ENCODE measurements at places on chromosomes 13 and 19.

- DNase-seq: no peak
Observed at GRCh38 chr19:19451429-19452242, 46.2 kb downstream of the GATAD2A start.

GRCh38 chr19:42093926-42094325 is 18.0 kb downstream of the ZNF574 start:
- DNase-seq: no peak

DNA sequence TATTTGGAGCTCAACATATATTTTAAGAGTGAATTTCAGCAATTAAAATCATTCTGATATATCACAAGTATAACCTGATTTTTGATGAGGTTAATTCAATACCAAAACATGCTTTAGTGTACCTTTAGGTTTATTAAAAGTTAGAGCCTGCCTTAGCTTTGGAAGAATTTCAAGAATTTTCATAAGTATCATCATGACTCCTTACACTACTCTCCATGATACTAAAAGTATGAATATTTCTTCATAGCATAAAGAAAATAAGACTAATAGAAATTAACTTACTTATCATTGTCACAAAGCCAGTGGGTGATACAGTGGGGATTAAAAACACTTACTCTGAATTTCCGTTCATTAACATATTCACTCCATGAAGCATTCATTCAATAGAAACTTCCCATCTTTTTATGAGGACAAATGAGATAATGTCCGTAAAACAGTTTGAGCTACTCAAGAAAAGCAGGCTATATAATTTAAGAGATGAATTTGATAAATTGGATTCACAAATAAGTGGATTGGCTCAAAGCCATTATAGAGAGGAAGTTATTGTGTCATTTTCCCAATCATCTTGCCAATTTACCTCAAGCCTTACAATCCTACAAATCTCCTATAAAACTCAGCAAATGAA is 214.0 kb downstream of the PCDH9 start:
- DNase-seq: no peak

DNA sequence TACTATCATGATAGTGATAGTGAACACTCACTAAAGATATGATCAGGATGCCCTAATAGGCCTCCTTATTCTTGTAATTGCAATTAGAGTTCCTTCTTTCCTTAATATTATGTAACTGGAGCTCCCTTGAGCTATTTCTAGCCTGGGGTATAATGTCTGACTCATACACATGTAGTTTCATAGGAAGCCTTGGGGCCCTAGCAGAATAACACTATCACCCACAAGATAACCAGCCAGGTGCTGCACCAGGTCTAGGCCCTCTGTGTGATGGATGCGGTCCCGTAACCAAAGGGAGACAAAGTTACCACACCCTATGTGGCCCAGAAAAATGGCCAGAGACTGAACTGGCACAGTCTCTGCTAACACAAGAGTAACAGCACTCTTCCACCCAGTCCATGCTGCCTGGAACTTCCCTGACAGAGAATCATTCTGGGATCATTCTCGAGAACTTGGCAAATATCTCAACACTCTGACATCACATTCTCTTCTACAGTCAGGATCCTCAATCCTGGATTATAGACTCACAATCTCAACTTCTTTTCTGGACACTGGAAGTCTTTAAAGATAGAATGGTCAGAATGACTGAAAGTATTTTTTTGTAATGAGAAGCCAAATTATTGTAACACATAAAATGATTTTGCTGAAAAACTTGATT is 32.6 kb upstream of the IGFL4 start:
- no peak for DNase-seq

- peak; percentile 74 for DNase-seq
Observed at GRCh38 chr13:102440259-102440936, 38.5 kb upstream of the FGF14 start.

GRCh38 chr19:38911388-38912001 is 491 bp downstream of the CCER2 start:
- no peak for DNase-seq

DNA sequence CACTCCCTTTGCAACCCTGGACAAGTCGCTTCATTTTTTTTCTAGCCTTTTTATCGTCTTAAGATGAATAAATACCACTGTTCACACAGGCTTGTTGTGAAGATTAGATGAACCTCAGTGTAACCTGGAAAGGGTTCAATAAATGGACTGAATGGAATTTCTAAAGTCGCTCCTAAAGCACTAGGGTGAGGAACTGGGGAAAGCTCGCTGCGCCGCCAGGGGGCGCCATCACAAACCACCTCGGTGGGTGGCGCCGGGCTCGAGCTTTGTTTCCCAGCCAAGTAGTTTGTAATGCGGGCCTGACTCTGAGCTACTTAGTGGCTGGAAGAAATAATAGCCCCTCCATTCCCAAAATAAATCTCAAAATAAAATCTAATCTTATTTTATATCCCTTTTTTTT is 2.2 kb upstream of the CEACAM6 start:
- DNase-seq: no peak

DNA sequence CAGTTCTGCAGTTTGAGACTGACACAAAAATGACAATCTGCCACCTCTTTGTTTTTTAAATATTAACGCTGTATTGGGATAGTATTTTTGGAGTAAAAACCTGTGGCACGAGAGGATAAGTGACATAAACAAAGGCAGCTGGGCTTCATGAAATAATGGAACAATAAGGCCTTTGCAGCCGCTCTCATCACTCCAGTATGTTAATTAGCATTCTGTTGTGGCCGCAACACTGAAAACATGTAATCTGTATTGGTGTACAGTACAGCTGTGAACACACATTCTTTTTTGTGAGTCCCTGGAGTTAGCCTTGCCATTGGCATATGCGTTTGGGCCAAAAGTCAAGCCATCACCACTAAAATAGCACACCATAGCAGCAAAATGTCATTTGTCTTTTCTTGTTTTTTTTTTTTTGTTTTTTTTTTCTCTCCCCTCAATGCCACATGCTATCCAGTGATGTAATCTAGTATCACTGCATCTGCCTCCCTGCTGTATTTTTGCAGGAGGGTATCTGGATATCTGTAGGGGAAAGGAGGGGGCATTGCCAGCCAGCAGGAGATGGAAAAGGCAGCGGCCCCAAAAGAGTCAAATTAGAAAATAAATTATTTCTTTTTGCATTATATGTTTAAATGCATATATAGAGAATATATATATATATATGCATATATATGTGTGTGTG is 885 bp upstream of the ZNF536 start:
- no peak for DNase-seq

DNA sequence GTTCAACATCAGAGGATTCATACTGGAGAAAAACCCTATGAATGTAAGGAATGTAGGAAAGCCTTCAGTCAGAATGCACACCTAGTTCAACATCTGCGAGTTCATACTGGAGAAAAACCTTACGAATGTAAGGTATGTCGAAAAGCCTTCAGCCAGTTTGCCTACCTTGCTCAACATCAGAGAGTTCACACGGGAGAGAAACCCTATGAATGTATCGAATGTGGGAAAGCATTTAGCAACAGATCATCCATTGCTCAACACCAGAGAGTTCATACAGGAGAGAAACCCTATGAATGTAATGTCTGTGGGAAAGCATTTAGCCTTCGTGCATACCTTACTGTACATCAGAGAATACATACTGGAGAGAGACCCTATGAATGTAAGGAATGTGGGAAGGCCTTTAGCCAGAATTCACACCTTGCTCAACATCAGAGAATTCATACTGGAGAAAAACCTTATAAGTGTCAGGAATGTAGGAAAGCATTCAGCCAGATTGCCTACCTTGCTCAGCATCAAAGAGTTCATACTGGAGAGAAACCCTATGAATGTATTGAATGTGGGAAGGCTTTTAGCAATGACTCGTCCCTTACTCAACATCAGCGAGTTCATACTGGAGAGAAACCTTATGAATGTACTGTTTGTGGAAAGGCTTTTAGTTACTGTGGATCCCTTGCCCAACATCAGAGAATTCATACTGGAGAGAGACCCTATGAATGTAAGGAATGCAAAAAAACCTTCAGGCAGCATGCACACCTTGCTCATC is 15.4 kb downstream of the ZNF570 start:
- DNase-seq: no peak

DNA sequence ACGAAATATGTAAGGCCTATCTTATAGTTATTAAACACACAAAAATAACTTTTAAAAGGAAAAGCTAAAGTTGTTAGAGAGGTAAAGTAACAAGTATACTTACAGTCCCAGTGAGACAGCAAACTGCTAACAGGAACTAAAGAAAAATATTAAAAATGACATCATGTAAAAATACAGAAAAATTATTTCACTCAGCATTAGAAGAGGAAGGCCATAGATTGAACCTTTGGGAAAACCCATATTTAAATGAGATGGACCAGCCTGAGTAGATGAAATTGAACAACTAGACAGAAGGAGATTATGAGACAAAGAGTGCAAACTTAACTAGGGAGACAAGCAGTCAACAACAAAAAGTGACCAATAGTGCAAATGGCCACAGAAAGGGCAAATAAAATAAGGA is 49.4 kb downstream of the LNX2 start:
- no peak for DNase-seq

- DNase-seq: no peak
Observed at GRCh38 chr19:14114854-14115253, 2.7 kb downstream of the PRKACA start.

DNA sequence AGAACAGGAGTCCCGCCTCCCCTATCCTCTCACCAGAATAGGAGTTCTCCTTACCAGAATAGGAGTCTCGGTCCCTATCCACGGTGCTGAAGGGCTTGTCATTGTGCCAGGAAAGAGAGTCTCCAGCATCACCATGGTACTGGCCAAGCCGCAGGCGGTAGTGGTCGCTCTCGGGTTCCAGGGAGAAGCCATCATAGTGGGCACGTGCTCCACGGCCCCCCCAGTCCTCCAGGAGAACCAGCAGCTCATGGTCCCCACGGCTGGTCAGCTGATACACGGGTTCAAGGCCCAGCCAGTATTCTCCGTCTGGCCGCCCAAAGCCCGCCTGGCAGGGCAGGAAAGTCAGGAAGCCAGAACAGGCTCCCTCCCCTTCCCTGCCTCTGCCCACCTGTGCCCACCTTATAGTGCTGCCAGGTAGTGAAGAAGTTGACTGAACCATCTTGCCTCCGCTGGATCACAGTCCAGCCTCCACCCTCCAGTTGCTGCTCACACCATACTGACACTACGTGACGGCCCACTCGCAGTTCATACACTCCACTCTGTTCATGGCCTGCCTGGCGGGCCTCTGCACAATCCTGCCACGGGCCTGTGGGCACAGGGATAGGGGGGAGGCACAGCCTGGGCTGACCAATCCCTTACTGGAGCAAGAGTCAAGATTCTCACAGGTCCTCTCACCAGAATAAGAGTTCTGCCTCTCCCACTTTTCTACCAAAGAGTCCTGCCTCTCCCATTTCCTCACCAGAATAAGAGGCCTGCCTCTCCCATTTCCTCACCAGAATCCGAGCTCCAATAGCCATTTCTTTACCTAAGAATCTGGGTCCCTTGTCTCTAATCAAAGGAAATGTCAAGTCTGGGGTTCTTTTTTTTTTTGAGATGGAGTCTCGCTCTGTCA is 7.4 kb downstream of the SHFL start:
- DNase-seq: no peak

GRCh38 chr13:99256709-99257108 is 1.5 kb downstream of the GPR18 start:
- DNase-seq: no peak

DNA sequence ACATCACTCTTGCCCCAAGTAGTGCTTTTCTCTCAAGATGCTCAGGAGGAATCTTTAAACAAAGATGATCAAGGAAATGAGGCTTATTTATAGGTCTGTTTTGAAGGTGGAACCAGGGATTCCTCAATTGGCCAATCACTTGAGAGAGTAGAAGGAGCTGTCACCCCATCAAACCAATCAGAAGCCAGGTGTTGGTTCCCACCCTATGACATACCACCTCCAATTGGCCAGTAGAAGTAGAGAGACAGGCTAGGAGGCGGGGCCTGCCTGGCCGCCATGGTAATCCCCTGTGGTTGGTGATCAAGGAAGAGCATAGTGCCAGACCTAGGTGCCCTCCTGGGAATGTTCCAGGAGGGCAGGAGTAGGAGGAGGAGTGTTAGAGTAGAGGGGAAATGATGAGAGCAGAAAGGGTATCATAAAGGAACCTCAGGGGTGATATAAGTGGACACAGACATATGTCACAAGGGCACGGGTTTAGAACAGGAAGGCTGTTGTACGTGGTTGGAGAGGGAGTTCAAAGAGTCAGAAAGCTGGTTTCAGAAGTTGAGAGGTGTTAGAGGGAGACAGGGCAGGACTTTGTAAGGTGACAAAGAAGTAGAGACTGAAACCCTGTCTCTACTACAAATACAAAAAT is 10.5 kb downstream of the PMIS2 start:
- DNase-seq: no peak

- DNase-seq: no peak
Observed at GRCh38 chr19:45180936-45181335, 2.4 kb downstream of the BLOC1S3 start.

GRCh38 chr13:46170268-46170667 is 11.7 kb downstream of the LCP1 start:
- DNase-seq: no peak

- DNase-seq: no peak
Observed at GRCh38 chr19:15154002-15154612, 46.7 kb downstream of the NOTCH3 start.

- DNase-seq: no peak
Observed at GRCh38 chr13:23570921-23571315, 706 bp downstream of the TNFRSF19 start.

DNA sequence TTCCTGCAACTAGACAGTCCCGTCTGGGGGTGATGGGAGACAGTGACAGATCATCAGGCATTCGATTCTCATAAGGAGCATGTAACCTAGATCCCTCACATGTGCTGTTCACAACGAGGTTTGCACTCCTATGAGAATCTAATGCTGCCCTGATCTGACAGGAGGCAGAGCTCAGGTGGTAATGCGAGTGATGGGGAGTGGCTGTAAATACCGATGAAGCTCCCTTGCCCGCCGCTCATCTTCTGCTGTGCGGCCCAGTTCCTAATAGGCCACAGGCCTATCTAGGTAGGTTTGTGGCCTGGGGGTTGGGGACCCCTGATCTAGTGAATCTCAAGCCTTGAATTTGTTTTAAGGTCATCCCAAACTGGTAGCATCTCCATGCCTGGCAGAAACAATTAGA is 27.3 kb upstream of the FAM124A start:
- DNase-seq: no peak

Data from RCC 7860 (cell line).